ENCODE measurements at places on chromosomes 13 and 19.

DNA sequence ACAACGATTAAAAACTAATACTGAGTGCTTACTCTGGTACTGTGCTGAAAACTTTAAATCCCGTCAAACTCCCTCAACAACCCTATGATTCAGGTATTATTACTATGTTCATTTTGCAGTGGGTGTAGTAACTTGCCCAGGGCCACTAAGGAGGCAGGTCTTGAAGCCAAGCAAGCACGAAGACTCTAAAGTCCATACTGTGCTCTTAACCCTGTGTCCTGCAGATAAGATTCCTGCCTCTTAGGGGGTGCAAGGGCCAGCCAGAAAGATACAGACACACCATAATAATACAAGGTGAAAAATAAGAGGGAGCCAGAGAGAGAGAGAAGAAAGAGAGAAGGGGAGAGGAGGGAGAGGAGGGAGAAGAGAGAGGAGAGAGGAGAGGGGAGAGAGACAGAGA, 95.5 kb downstream of the CDADC1 start:
- no peak for DNase-seq

- no peak for DNase-seq
These were observed 38.0 kb downstream of the NFIX start for GRCh38 chr19:13033244-13033643.

GRCh38 chr13:110162866-110163658, 143.9 kb downstream of the COL4A1 start:
- DNase-seq: no peak

- no peak for DNase-seq
These were observed 1.6 kb downstream of the NBEA start for GRCh38 chr13:34943436-34944273.

DNA sequence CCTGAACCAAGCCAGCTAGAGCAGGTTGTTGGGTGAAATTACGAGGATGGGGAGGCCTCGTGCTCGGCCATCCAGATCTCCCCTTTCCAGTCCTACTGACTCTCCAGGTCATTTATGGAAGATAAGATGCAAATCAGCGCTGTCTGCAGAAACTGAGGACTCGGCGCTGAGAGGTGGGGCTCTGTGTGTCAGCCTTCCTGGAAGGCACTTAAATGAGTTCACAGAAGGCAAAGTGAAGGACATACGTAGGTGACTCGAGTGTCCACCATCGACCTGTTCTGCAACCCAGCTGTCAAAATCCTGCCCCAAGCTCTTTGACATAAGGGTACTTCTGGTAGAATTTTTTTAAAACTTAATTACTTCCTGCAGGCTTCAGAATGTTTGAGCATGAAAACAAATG, 86.4 kb downstream of the RAB20 start:
- no peak for DNase-seq

DNA sequence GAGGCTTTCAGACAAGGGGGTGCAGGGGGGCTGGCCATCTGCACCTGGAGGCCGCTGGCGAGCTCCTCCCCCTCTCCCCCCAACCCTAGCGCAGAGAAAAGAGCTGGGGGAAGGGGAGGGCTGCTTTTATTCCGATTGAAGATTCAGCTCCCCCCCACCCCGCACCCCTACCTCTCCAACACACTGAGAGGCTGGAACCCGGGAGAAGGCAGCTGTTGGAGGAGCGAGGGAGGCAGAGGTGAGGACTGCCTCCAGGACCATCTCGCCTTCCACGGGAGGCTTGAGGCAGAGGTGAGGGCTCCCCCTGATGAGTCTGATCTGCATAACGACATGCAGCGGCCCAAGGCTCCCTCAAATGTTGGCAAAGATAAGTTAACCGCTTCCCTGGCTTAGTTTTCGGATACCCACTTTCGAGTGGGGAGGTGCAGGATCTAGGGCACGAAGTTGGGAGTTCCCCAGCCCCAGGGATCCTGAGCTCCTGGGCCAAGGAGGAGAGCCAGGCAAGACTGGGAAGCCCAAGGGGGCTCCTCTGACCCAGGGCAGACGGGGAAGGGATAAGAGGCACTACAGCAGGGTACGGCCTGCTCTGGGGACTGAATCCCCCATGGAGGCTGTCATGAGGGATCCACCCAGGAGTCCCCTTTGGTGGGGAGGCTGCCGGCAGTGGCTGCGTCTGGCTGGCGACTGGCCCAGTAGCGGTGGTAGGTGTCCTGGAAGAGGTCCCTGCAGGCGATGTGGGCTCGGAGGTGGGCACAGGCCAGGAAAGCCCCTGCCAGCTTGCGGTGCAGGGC, 1.2 kb upstream of the NUMBL start:
- DNase-seq: no peak

DNA sequence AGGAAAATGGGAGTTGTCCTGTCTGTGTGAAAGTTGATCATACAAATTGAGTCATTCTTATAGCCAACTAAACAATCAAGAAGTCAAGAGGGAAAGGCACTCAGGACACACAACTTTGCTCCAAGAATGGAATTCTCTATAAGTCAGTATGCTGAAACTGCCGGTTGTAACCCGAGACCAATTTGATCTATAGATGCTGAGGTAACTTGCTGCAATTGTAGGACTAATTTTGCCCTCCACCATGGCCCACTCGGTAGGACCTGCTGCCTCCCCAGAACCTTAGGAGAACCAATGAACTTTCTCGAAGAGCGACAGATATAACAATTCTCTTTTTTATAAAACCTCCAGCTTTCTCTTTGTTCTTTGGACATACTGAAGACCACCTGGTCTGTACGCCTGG, 157.0 kb downstream of the RNF17 start:
- DNase-seq: no peak

- DNase-seq: no peak
These were observed 95.4 kb downstream of the ZMYM2 start for GRCh38 chr13:20053891-20054290.

- no peak for DNase-seq
These were observed 12.1 kb upstream of the CYP2A6 start for GRCh38 chr19:40862333-40862732.

DNA sequence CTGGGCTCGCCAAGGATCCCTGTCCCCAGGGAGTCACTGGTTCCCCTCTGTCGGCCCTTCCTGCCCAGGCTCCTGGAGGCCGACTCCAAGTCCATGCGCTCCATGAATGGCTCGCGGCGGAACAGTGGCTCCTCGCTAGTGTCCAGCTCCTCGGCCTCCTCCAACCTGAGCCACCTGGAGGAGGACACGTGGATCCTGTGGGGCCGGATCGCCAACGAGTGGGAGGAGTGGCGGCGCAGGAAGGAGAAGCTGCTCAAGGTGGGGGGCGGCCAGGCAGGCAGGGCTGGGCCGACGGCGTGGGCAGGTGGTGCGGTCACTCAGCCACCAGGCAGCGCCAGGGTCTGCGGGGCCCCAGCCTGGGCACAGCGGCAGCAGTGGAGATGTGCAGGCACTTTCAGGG, 17.6 kb downstream of the EVI5L start:
- no peak for DNase-seq

DNA sequence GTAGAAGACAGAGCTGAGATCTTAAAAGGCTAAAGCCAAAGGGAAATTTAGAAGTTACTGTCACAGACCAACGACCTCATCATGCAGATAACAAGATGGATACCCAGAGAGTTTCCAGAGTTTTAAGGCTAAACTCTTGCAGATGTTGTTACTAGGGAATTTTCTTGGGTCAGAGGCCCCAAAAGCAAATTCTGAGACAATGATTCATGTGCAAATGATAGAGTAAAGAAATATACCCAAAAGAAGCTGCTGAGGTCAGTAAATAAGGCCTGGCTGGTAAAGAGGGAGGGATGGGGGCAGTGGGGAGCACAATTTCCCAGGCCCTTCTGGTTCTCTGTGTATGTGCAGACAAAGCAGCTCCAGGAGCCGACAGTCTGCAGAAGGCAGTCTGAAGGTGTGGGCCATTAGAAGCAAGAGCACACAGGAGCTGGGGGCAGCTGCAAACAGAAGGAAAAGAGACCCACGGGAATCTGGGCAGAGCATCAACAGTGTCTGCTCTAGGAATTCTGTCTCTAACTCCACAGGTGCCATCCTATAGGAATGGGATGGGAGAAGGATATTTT, 330.8 kb downstream of the TBC1D4 start:
- DNase-seq: no peak

- DNase-seq: no peak
These were observed 6.8 kb upstream of the ZNF324 start for GRCh38 chr19:58460039-58460438.

GRCh38 chr19:38870612-38871011, 7.5 kb downstream of the RINL start:
- DNase-seq: no peak

- no peak for DNase-seq
These were observed 24.3 kb upstream of the INTS6 start for GRCh38 chr13:51477149-51477548.

- no peak for DNase-seq
These were observed 2.6 kb downstream of the NAPSA start for GRCh38 chr19:50362656-50363424.

DNA sequence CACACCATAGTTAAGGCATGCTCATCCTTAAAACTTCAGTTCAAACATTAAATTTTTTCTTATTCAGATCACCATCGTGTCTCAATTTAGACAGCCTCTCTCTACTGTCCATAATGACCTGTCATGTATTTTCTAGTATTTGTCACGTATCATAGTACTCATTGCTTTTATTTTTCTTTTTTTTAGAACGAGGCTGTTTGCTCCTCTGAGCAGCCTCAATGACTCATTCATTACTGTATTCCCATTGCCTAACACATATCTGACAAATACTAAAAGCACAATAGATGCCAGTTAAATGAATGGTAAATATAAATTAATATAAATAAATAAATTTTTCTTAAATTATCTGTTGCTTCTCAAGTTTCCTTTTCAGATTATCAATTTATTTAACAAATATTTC, 245.5 kb downstream of the TUBA3C start:
- no peak for DNase-seq

- DNase-seq: no peak
These were observed 105.5 kb downstream of the MBNL2 start for GRCh38 chr13:97327506-97328221.

- DNase-seq: no peak
These were observed 13.4 kb upstream of the SLC44A2 start for GRCh38 chr19:10611907-10612306.

DNA sequence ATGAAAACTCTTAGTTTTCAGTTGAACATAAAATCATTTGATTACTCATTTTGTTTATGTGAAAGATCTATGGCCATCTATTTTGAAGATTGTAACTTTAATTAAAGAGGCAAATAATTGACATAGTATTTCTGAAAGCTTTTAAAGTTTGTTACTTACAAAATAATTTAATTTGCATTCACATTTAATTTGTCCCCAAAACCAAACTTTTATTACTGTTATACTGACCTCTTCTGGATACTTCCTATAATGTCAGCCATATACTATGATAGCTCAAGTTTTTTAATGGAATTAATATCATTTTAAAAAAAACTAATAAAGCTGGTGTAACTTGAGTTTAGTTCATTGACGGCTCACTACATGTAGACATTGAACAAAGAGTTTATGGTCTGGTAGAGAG, 4.9 kb upstream of the SGCG start:
- peak; percentile 7 for DNase-seq

GRCh38 chr13:77171451-77171850, 144.5 kb upstream of the FBXL3 start:
- no peak for DNase-seq

DNA sequence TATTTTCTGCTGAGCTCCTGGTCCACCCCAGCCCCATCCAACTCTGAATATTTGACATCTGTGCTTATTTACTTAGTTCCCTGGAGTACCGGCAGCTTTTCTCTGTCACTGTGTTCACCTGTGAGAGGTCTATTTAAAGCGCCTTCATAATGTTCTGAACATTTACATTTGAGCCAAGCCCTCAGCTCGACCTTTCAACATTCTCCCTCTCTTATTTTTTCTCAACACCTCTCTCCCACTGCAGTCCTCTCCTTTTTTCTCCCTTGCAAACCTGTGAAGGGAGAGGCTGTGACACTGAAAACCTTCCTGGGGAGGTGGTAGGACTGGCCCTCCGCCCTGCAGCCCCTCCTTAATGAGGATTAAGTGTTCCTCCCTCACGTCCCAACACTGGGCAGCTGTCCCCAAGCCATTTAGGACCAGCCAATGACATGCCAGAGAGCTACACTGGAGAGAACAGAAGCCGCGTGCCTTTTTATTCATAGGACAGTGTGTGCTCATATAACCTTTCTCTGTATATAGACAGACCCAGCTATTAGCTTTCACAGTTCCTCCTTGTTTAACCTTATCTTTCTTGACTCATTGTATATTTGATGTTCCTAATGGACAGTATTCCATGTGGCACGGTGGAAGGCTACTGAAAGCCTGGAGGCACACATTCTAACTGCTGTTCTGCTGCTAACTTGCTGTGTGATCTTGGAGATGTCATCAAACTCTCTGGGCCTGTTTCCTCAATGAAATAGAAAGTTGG, 134.8 kb downstream of the NUFIP1 start:
- no peak for DNase-seq

GRCh38 chr13:51759240-51759639, 44.7 kb downstream of the DHRS12 start:
- peak; percentile 20 for DNase-seq

GRCh38 chr13:39363382-39363772, 239.6 kb downstream of the LHFPL6 start:
- no peak for DNase-seq

DNA sequence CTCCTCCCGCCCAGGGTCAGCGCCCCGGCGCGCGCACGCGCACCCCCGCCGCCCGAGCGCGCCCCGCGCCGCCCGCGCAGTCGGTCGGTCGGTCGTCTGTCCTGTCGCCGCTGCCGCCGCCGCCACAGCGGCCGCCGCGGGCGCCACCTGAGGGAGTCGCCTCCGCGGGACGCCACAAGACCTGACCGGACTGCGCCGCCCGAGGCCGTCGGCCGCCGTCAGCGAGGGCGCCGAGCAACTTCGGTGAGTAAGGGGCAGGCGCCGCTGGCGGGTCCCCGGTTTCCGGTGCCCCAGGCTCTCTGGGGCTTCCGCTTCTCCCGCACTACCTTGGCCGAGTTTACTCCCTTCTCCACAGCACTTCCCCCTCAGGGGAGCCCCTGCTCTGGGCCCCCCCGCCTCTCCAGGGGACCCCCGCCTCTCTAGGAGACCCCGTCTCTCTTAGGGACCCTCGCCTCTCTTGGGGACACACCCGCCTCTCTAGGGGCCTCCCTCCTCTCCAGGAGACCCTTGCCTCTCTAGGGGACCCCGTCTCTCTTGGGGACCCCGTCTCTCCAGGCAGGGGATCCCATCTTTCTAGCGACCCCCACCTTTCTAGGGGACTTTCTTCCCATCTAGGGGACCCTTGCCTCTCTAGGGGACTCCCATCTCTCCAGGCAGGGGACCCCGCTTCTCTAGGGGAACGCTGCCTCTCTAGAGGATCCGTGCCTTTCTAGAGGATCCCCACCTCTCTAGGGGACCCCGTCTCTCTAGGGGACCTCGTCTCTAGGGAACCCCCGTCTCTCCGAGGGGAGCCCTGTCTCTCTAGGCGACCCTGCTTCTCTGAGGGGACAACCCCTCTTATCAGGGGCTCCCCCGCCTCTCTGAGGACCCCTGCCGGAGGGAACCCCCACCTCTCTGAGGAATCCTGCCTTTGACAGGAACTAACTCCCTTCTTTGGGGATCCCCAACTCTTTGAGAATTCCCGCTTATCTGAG, 19.3 kb upstream of the GATAD2A start:
- peak; percentile 81 for DNase-seq
